Esophagus squamous epithelium (tissue), 5 donors: ENCODE measurements at places on chromosomes 5 and 9.

GRCh38 chr5:91499943-91500531, 116.9 kb upstream of the ARRDC3 start:
- DNase-seq = no peak
- H3K36me3 ChIP-seq = no peaks in the 10 kb centered on the region
- H3K4me3 ChIP-seq = no peak overlapping the region
- H3K27me3 ChIP-seq = no peaks in the 10 kb centered on the region
- no peaks in the 10 kb centered on the region for H3K4me1 ChIP-seq

GRCh38 chr5:179325296-179326031, 19.8 kb downstream of the ADAMTS2 start:
- H3K27me3 ChIP-seq = no peaks in the 10 kb centered on the region
- H3K4me1 ChIP-seq = peaks cover 13% of the 10 kb centered on the region
- no peak for DNase-seq
- no peak overlapping the region for H3K4me3 ChIP-seq

DNA sequence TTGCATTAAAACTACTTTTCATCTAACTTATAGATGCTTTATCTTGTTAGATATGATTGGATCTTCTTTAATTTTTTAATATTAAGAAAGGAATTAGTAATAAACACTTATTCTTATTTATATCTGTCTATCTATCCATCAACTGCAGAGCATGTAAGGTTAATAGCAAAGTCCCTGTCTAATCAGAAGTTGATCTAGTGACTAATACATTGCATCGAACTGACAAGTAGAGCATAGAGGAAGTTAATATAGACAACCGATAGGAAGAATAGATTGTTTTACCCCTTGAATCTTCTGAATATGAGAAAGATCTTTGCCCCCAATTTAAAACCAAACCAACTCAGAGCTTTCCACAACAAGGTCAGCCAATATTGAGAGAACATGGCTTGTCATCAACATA, 862.0 kb upstream of the CDH6 start:
- DNase-seq = no peak
- H3K27ac ChIP-seq = no peak overlapping the region
- no peaks in the 10 kb centered on the region for H3K27me3 ChIP-seq
- no peaks in the 10 kb centered on the region for H3K36me3 ChIP-seq
- no peaks in the 10 kb centered on the region for H3K4me1 ChIP-seq

DNA sequence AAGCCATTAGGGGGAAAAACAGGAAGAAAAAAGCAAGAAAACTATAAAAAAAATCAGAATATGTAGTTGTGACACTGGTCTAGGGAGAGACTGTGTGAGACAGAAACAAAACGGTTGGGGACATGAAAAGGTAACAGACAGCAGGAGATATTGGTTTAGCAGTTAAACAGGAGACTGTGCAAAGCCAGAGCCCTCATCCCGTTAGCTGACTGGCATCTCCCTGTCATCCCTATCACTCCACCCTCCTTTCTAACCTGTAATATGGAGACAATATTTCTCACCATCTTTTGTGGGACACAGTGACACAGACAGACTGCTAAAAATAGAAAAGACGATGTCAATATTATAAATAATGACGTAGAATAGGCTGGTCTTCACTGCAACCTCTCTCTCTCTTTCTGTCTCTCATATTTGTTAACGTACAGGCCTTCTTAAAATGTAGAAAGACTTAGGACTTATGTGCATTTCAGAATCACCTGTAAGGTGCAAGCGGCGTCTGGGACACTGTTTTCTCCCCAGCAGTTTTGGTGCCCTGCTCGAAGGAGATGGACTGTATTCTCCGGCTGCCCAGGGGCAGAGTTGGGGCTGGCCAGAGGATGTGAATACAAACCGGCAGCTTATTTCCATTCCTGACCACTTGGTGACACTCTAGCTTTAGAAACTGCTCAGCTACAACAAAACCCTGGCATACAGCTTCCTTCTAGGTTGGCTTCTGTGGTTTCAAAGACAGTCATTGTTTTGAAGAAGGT, 190.6 kb downstream of the MAT2B start:
- no peaks in the 10 kb centered on the region for H3K4me1 ChIP-seq
- no peaks in the 10 kb centered on the region for H3K36me3 ChIP-seq
- H3K4me3 ChIP-seq = no peak overlapping the region
- DNase-seq = no peak

GRCh38 chr9:68714416-68715180, 9.6 kb downstream of the PIP5K1B start:
- no peak overlapping the region for H3K27ac ChIP-seq
- no peaks in the 10 kb centered on the region for H3K4me1 ChIP-seq
- H3K36me3 ChIP-seq = no peaks in the 10 kb centered on the region
- no peaks in the 10 kb centered on the region for H3K27me3 ChIP-seq

DNA sequence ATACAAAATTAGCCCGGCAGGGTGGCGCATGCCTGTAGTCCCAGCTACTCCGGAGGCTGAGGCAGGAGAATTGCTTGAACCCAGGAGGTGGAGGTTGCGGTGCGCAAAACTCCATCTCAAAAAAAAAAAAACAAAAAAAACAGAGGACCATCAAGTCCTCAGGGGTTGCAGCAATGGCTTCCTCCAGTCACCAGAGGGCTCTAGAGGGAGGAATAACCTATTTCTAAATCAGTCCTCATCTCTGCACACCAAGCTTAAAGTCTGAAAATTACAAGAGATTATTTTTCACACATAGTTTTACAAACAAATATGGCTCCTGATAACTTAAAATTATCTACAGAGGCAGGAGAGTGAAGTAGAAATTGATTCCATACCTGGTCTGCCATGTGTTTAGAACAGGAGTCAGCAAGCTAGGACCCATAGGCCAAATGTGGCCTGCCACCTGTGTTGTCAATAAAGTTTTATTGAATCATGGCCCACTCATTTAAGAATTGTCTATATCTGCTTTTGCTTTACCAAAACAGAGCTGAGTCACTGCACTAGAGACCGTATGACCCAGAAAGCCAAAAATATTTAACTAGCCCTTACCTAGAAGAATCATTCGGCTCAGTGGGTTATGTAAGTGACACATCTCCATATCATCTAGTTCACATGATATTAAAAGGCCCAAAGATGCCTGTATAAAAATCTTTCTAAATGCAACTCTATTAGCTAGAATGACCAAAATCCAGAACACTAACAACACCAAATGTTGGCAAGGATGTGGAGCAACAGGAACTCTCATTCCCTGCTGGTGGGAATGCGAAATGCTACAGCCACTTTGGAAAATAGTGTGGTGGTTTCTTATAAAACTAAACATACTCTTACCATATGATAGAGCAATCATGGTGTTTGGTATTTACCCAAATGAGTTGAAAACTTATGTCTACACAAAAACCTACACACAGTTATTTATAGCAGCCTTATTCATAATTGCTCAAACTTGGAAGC, 207.7 kb downstream of the FRMD3 start:
- no peak for DNase-seq
- H3K27ac ChIP-seq = no peak overlapping the region
- no peaks in the 10 kb centered on the region for H3K4me1 ChIP-seq
- no peaks in the 10 kb centered on the region for H3K36me3 ChIP-seq
- no peaks in the 10 kb centered on the region for H3K27me3 ChIP-seq

- H3K27me3 ChIP-seq = no peaks in the 10 kb centered on the region
- DNase-seq = no peak
- no peaks in the 10 kb centered on the region for H3K4me1 ChIP-seq
- no peaks in the 10 kb centered on the region for H3K36me3 ChIP-seq
Measured at GRCh38 chr9:116992865-116993264, 305.8 kb downstream of the TRIM32 start.

DNA sequence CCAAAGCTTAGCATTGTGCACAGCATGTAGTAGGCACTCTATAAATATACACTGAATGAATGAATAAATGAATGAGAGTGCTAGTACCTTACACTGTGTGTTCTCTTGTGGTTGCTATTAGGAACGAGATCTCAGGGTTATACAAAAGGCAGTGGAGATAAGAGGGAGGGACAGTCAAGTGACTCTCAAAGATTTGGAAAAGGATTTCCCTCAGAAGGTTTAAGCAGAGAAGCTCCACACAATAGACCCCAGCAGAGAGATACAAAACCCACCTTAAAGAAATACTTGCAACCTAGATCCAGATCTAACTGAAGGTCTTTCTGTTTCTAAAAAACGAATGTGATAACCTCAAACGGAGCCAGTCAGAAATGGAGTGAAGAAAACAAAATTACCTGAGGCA, 11.8 kb upstream of the EFNA5 start:
- no peak overlapping the region for H3K4me3 ChIP-seq
- no peak overlapping the region for H3K27ac ChIP-seq
- no peaks in the 10 kb centered on the region for H3K4me1 ChIP-seq

DNA sequence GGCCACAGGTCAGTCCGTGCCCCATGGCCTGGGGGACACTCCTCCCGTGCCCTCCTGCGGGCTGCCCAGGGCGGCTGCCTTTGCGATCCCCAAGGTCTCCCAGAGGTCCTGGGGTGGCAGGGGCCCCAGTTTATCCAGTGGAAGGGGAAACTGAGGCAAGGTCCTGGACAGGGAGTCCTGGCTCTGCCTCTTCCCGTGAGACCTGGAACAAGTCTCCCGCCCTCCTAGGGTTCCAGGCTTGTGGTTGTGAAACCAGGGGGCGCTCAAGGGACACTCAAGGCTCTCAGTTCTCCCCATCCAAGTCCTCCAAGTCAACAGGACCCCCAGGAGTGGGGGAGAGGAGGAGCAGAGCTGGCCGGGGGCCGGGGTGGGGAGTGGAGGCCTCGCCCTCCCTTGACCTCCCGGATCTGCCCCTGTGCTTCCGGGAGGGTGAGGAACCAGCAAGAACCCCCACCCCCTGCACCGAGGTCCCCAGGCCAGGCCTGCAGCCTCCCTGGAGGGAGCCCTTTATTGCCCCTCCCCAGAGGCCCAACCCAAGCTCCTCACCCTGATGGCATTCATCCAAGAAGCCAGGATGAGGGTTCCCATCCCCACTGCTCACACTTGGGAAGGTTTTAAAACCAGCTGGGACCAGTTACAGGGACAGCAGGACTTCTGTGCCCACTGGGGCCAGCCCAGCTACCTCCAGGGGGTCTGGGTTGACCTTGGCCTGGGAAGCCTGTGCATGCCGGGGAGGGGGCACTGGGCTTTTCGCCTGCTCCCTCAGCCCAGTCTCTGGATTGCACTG, 24.7 kb upstream of the TMEM250 start:
- H3K27ac ChIP-seq = no peak overlapping the region
- no peaks in the 10 kb centered on the region for H3K36me3 ChIP-seq
- DNase-seq = no peak
- H3K27me3 ChIP-seq = peaks cover 5% of the 10 kb centered on the region
- peaks cover 18% of the 10 kb centered on the region for H3K4me1 ChIP-seq
- no peak overlapping the region for H3K4me3 ChIP-seq

GRCh38 chr9:112793213-112793810, 42.8 kb downstream of the SNX30 start:
- no peak overlapping the region for H3K4me3 ChIP-seq
- H3K27ac ChIP-seq = no peak overlapping the region
- no peaks in the 10 kb centered on the region for H3K4me1 ChIP-seq
- no peaks in the 10 kb centered on the region for H3K36me3 ChIP-seq
- no peak for DNase-seq

- no peaks in the 10 kb centered on the region for H3K27me3 ChIP-seq
- peaks cover 58% of the 10 kb centered on the region for H3K4me1 ChIP-seq
Measured at GRCh38 chr5:32309761-32310160, 3.0 kb downstream of the MTMR12 start.

- H3K27ac ChIP-seq = no peak overlapping the region
- no peaks in the 10 kb centered on the region for H3K4me1 ChIP-seq
- no peaks in the 10 kb centered on the region for H3K36me3 ChIP-seq
- DNase-seq = no peak
- H3K27me3 ChIP-seq = no peaks in the 10 kb centered on the region
- no peak overlapping the region for H3K4me3 ChIP-seq
Measured at GRCh38 chr5:14775857-14776256, 95.7 kb downstream of the ANKH start.

DNA sequence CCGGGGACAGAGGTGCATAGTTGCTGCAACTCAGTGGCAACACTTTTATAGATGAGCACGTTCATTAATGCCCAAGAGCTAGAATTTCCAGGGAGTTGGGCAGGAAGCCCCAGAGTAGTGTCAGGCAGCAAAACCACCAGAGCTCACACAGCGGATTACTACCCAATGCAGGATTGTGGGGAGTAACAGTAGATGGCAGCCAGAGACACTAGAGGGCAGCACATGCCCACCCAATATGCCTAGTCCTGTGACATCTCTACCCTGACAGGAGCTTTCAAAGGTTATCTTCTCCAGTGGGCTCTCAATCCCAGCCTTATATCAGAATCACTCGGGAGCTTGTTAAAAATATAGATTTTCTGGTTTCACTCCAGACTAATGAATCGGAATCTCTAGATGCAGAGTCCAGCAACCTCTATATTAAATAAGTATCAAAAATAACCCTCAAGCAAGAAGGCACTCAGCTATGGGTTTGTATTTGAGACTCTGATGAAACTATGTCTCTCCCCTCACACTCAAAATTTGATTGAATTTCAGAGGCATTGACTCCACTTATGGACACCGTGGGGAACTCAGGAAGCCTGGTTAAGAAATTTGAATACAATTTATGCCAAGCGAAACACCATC, 58.4 kb upstream of the PHF24 start:
- no peaks in the 10 kb centered on the region for H3K27me3 ChIP-seq
- no peak overlapping the region for H3K27ac ChIP-seq
- no peak for DNase-seq
- no peaks in the 10 kb centered on the region for H3K36me3 ChIP-seq

- no peaks in the 10 kb centered on the region for H3K36me3 ChIP-seq
- peaks cover 13% of the 10 kb centered on the region for H3K4me1 ChIP-seq
- no peaks in the 10 kb centered on the region for H3K27me3 ChIP-seq
- no peak overlapping the region for H3K4me3 ChIP-seq
Measured at GRCh38 chr9:123356851-123357742, 1.1 kb downstream of the CRB2 start.

- no peak overlapping the region for H3K4me3 ChIP-seq
- H3K27ac ChIP-seq = no peak overlapping the region
- H3K36me3 ChIP-seq = no peaks in the 10 kb centered on the region
- no peak for DNase-seq
- H3K4me1 ChIP-seq = no peaks in the 10 kb centered on the region
Measured at GRCh38 chr5:167783145-167783817, 508.2 kb upstream of the WWC1 start.

GRCh38 chr5:130528474-130528873, 624.2 kb downstream of the CHSY3 start:
- no peak overlapping the region for H3K4me3 ChIP-seq
- no peaks in the 10 kb centered on the region for H3K36me3 ChIP-seq
- no peak for DNase-seq
- H3K27ac ChIP-seq = no peak overlapping the region
- no peaks in the 10 kb centered on the region for H3K27me3 ChIP-seq

DNA sequence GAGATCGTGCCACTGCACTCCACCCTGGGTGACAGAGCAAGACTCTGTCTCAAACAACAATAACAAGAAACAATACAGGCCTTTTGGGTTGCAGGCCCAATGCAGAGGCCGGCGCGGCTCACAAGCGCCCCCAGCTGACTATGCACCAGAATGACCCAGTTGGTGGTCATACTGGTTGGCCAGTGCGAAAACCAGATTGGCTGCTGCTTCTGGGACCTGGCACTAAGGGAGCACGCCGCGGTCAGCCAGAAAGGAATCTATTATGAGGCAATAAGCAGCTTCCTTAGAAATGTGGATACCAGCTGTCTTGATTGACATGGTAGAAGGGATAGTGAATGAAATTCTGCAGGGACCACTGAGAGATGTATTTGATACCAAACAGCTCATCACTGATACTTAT, 35.0 kb downstream of the RANBP17 start:
- no peak for DNase-seq
- no peaks in the 10 kb centered on the region for H3K36me3 ChIP-seq
- H3K4me1 ChIP-seq = no peaks in the 10 kb centered on the region
- no peak overlapping the region for H3K27ac ChIP-seq
- H3K27me3 ChIP-seq = no peaks in the 10 kb centered on the region
- H3K4me3 ChIP-seq = no peak overlapping the region
